ENCODE measurements at places on chromosomes 1 and 21. TPM values are rescaled to one million over a fixed set of nuclear protein-coding genes. Genes with fewer than 3 reads are reported as not detected.

Gene SLC45A3
- total RNA-seq = 13.0 TPM

Gene TGFBR3
- 2.9 TPM for total RNA-seq

Gene PLA2G4A
- 1.8 TPM for total RNA-seq

Gene SELENBP1
- total RNA-seq = 20.0 TPM

Gene PPIAL4G
- not detected for total RNA-seq

Gene TTLL10
- 1.7 TPM for total RNA-seq

Gene INKA2
- 10.9 TPM for total RNA-seq

Gene WLS
- 2.7 TPM for total RNA-seq

Gene FOXD3
- 33.7 TPM for total RNA-seq

Gene DHX9
- total RNA-seq = 333 TPM
